ENCODE measurements at places on chromosomes 2 and 18. TPM values are rescaled to one million over a fixed set of nuclear protein-coding genes. Genes with fewer than 3 reads are reported as not detected.

GRCh38 chr2:7205151-7205830 lies 288.1 kb downstream of the RNF144A start:
- DNase-seq = no peak

DNA sequence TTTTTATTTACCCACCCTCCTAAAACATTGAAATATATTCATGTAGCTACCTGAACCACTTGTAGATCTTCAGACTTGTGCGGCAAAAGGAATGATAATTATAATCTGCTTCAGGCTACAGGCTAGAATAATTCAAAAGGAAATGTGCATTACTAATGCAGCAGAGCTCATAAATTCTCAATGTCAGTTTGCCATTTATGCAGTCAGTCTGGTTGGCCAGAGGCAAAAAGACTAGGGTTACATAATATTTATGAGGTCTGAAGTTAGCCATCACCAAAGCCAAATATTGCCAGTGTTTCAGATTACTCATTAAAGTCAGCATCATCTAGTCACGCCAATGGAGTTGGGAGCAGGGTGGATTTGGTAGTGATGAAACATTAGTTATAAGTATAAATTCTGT lies 38.9 kb downstream of the METAP1D start:
- no peak for DNase-seq

The CIDEA gene
- not detected for total RNA-seq

GRCh38 chr2:55138014-55138881 lies 88.0 kb upstream of the RTN4 start:
- no peak for DNase-seq

- no peak for DNase-seq
These were observed 237.4 kb downstream of the RNF144A start for GRCh38 chr2:7154656-7155055.

The TRIM43 gene
- not detected for total RNA-seq

- DNase-seq = no peak
These were observed 1.2 kb downstream of the ANTXR1 start for GRCh38 chr2:69013840-69014821.

- DNase-seq = no peak
These were observed 309.0 kb upstream of the GULP1 start for GRCh38 chr2:187982668-187983067.

GRCh38 chr18:58721566-58722239 lies 50.4 kb downstream of the MALT1 start:
- DNase-seq = no peak

DNA sequence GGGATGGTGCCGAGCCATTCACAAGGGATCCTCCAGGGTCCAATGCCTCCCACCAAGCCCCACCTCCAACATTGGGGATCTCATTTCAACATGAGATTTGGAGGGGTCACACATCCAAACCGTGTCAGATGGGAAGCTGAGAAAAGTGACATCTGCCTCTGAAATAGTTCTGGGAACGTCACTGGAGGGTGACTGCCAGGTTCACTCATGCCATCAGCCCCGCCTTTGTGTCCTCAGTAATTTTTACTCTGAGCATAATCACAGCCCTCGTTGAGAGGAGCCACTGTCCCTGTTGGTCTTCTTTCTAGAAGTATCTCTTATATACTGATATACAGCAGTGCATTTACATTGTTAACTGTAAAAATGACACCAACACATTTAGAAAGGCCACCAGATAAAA lies 67.4 kb downstream of the KLHL29 start:
- DNase-seq = no peak

The GRB14 gene
- total RNA-seq = 1.7 TPM

- no peak for DNase-seq
These were observed 143.5 kb upstream of the RBBP8 start for GRCh38 chr18:22789600-22789999.

- DNase-seq = no peak
These were observed 957.1 kb upstream of the CHAC2 start for GRCh38 chr2:52810460-52810859.

GRCh38 chr2:129281791-129282530 lies 697.5 kb upstream of the RAB6C start:
- DNase-seq = no peak

The TMEM182 gene
- total RNA-seq = 3.4 TPM

- DNase-seq = no peak
These were observed 21.2 kb upstream of the AFF3 start for GRCh38 chr2:100163605-100164004.

GRCh38 chr2:239586651-239587310 lies 186.0 kb upstream of the HDAC4 start:
- no peak for DNase-seq

The EFR3B gene
- total RNA-seq = 1.8 TPM

The ALKAL2 gene
- 3.3 TPM for total RNA-seq

DNA sequence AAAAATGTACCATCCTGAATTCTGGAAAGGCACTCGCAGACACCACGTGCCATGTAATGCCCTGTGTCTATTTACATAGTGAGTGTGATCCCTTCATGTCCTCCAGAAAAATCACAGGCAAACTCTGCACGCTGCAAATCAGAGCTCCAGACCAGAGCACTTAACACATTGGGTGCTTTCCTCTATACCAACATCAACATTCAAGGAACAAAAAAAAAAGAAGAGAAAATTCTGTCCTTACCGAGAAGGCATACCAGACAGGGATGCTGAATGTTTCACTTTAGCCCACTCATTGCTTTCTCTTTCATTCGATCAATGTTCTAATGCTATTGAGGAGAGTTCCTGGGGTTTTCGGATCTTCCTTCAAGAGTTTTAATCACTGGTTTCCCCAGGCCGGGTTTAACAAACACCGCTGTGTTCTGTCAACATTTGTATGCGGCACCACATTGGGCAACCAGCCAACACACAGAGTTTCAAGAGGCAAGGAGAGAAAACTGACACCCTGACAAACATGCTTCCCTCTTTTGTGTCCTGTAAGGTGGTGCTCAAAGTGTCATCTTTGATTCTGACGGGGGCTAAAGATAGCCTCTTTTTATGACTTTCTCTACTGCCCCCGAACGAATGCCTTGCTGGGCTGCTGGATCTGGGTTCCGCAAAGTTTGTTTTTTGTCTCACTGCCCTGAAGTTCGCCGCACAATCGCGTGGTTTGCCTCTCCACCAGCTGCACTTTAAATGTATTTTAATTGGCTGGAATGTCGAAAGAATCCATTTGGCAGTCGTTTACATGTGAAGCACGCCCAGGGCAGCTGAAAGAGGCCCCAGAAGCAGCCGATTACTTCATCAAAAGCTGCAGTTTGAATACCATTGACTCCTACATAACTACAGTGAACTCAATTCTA lies 106.4 kb upstream of the NCKAP5 start:
- DNase-seq = peak; percentile 46

The RETREG2 gene
- 116 TPM for total RNA-seq

DNA sequence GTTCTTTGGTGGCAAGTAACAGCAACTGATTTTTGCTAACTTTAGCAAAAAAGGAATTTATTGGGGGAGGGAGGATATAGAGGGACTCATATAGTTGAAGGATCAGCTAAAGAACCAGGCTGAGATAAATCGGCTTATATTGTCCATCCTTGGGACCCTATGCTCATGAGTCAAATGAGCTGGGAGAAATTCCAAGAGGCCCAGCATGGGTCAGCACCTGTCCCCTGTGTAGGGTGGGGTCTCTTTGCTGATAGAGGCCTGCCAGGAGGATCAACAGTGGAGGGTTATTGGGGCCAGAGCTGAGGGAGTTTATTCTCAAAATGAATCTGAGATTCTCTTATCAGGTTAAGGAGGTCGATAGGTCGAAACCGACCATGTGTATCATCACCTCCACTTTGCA lies 97.2 kb downstream of the VAPA start:
- no peak for DNase-seq

The DYSF gene
- 7.5 TPM for total RNA-seq

DNA sequence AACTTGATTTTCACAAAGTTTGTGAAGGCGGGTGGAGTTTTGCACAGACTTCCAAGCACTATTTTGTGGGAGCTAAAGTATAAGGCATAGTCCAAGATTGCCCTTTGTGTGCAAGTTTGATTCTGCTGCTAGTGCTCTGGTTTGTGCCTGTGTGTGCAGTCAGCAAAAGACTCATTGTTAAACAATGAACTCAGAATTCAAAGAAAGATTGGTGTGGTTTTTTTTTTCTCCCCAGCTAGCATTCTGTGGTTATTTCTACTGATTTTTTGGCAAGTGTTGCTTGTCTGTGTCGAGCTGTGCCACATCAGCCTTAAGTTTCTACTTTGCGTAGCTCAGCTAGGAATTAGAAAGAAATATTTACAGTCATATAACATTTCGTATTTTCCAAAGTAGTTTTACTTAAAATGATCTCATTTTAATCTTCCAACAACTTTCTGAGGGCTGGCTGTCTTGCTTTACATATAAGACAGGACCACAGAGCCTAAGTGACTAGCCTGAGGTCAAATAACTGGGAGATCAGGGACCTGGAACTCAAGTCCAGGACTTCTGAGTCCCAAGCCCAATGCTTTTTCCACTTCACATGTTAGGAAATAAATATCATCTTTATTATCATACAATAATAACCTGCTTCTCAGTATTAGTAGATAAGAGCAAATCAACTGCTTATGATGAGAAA lies 69.8 kb downstream of the BABAM2 start:
- no peak for DNase-seq

DNA sequence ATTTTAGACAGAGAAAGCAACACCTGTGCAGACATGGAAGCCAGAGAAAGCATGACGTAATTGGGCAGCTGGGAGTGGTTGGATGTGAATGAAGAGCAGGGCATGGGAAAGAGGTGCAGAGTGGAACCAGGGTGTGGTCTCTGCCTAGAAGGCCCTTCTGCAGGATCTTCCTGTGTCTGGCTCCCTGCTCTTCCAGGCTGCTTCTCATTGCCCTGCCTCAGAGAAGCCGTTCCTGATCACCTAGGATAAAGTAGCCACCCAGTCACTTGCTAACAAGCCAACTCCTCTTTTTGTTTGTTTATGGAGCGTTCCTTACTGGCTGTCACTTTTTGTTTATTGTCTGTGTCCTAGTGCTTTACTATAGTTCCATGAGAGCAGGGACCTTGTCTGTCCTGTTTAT lies 28.5 kb downstream of the GALNT1 start:
- DNase-seq = peak; percentile 56

DNA sequence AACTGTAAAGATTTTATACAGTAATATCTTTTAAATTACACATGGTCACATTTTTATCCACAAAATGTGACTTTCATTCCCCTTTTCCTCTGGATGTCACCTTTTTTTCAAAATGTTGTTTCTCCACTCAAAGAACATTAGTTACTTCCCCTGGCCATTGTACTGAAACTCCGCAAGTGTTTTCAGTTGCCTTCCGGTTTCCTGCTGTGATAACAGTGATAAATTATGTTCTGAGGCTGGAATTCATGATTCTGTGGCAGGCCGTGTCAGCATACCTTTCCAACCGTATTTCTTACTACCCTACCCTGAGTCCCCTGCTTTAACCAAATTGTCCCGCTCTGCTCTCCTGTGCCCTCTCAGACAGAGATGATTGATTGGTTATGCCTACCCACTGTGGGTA lies 53.5 kb downstream of the MGAT5 start:
- no peak for DNase-seq

- no peak for DNase-seq
These were observed 74.0 kb downstream of the CMPK2 start for GRCh38 chr2:6791682-6792081.

GRCh38 chr2:103859238-103859637 lies 994.7 kb upstream of the POU3F3 start:
- DNase-seq = no peak

GRCh38 chr2:110931648-110932047 lies 189.1 kb upstream of the BCL2L11 start:
- no peak for DNase-seq

DNA sequence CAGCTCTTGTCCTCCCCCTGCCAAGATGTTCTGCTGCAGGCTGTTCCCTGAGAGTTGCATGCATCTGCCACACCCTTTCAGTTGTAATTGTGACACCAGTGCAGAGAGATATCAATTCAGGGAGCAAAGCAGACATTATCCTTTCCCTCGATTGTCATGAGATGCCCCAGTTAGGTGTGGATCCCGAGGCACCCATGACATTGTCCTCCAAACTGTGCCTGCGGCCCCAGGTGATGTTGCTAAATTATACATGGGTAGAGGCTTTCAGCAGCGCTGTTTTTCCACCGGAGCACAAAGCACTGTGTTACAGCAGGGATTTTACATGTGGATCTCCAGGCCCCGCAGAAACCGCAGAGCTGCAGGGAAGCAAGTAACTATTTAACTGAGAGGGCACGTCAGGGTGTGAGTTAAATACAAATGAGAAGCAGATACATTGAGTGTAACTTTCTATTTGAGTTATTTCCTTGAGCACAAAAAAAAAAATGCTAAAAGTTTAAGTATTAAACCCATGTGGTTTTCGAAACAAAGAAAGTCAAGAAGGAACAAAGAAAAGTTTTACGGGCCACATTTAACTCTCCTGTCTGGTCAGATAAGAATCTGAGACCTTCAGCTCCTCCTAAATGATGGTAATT lies 90.3 kb upstream of the BCL2L11 start:
- peak; percentile 59 for DNase-seq

GRCh38 chr2:73085691-73086090 lies 14.2 kb upstream of the SFXN5 start:
- DNase-seq = peak; percentile 88

- no peak for DNase-seq
These were observed 44.4 kb upstream of the MGAT4A start for GRCh38 chr2:98775146-98775986.

DNA sequence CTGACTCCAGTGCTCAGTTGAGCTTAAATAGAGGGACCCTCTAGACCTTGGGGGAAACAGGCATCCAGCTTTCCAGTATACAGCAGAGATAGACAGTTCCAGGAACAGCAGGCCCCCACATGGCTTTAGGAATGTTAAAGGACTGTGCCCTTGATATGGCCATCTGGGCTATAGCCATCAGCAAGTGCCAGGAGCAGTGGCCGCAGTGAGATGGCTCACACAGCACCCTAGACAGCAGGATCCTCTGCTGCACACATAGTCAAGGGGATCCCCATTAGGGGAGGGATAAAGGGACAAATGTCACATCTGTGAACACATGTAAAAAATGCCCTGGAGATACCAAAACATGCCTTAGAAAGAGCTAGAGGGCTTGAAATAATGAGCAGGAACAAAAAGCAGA lies 213.4 kb downstream of the PTH2R start:
- DNase-seq = no peak

The TDRD15 gene
- not detected for total RNA-seq

The C2orf81 gene
- total RNA-seq = 1.1 TPM

The GPR17 gene
- total RNA-seq = 0.16 TPM

The PAX8 gene
- total RNA-seq = 1.1 TPM

DNA sequence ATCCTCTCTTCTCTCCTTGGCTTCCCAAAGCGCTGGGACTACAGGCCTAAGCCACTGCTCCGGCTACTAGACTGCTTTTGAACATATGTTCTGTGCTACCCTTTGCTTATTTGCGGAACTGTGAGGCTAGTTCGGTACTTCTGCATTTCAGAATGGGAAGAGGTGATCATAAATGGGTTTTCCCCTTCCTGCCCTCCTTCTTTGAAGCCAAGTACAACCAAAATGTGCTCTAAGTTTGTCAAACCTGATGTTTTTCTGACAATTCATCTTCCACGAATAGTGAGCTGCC lies 1.7 kb upstream of the ESCO1 start:
- no peak for DNase-seq

DNA sequence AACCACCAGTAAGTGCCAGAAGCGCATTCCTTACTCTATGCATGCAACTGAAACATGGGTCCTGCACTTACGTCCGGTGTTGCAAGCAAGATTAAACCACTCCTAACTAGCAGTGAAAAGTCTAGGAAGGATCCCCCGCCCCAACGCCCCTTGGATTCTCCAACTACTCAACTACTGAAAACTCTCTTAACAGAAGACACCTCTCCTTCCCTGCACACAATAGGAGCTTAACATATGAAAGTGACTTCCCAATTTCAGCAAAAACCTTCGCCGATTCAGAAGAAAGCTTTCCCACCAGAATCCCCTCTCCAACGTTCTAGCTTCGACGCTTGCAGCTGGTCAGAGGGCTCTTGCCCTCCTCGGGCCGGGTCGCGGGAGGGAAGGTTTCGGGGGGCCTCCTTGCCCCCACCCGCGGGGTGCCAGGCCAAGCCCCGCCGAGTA lies 578 bp downstream of the IWS1 start:
- DNase-seq = peak; percentile 37

All from colonic mucosa (tissue), 4 donors.